ENCODE measurements at places on chromosomes 7 and 10.

- DNase-seq, result peak; percentile 20
These were observed 1.2 kb downstream of the VPS37D start for GRCh38 chr7:73668886-73669230.

- peak; percentile 93 for DNase-seq
These were observed 54.7 kb downstream of the STEAP1B start for GRCh38 chr7:22445140-22445743.

DNA sequence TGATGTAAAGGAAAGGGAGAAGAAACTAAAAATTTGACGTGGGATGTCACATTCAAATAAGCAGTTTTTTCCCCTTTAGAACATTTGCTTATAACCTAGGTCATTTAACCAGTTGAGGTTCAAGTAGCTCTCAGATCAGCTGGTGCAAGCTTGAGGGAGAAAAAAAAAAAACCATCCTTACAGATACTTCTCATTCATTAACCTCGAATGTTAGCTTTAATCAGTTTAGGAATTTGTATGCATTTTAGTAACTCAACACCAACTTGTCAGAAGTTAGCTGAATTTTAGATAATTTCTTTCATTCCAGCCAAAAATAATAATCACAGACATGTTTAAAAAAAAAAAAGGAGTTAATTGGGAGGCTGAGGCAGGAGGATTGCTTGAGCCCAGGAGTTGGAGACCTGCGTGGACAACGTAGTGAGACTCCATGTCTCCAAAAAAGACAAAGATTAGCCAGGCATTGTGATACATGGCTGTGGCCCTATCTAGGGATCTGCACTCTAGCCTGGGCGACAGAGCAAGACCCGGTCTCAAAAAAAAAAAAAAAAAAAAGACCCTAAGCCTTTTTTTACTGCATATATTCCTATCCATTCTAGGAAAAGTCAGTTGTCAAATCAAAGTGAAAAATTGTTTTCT lies 46.2 kb downstream of the BMPR1A start:
- no peak for DNase-seq

- no peak for DNase-seq
These were observed 326.5 kb upstream of the AOAH start for GRCh38 chr7:37050801-37051200.

- no peak for DNase-seq
These were observed 57.9 kb downstream of the STK32C start for GRCh38 chr10:132249824-132250375.

Data from OCI-LY7 (cell line).